ENCODE measurements at places on chromosomes 2 and 18. TPM values are rescaled to one million over a fixed set of nuclear protein-coding genes. Genes with fewer than 3 reads are reported as not detected.

Gene TOGARAM2
- total RNA-seq = 0.98 TPM

Gene ZNF521
- 39.1 TPM for total RNA-seq

Gene MEP1B
- not detected for total RNA-seq

DNA sequence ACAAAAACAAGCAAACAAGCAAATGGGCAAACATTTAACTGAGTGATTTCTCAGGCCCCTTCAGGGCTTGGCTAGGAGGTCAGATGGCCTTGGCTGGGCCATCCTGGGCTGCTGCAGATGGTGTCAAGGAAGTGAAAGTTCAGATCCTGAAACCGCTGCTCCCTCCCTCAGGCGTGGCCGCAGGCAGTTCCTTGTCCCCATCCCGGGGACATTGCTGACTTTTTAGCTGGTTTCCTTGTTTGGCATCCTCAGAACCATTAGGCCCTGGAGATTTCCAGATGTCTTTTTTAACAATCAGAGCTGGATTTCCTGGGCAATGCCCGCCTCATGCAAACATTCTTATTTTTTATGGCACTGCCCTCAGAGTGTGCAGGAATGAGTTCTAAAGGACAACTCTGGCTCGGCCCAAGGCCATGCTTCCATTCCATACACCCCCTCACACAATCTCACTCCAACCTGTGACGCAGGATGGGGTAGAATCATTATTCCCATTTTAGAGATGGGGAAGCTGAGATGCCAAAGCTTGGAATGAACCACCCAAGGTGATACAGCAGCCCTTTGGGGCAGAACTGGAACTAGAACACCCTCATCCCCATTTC lies 86.1 kb upstream of the ZCCHC2 start:
- no peak for DNase-seq

- no peak for DNase-seq
Observed at GRCh38 chr2:107430596-107431266, 396.0 kb upstream of the RGPD4 start.

DNA sequence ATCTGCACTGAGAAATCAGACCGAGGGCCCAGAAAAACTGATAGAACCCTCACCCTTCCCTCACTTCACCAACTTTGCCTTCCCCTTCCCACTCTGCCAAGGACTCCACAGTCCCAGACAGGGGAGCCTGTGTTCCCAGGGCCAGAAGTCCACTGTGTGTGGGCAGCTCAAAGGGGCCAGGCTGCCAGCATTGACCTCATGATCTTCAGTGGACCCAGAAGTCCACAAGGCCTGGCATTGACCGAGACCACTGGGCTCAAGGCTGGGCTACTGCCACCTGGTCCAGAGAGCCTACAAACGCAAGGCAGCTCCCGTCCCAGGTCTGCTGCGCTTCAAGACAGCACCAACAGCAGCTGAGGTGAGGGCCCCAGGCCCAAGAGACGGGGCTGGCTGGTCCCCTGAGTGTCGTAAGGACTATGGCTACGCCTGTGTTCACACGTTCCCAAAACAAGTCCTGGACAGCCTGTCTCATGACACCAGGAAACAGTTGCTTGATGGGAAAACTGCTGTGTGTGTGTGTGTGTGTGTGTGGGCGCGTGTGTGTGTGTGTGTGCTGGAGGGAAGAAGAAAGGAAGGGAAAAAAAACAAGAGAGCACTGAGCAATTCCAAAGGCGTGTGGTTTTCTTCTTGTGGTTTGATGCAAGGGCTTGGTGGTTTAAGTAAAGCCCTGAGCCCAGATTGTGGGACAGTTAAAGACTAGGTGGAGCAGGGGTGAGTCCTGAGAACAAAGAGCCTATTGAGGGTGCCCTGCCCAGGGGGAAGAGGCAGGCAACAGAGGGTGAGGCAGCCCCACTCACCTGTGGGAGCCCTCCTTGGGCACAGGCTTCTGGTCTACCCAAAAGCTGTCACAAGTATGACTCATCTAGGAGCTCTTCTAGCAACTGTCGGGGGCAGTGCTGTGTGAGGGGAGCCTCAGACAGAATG lies 46.6 kb upstream of the ZBTB7C start:
- DNase-seq = no peak

Measured in progenitor cell of endocrine pancreas (in vitro differentiated cells).